ENCODE measurements at places on chromosomes 5 and 9. TPM values are rescaled to one million over a fixed set of nuclear protein-coding genes. Genes with fewer than 3 reads are reported as not detected.

Gene DOK3
- total RNA-seq, result 3.7 TPM

Gene OR1Q1
- total RNA-seq, result 1.1 TPM

Gene CCDC171
- total RNA-seq, result 2.1 TPM

Gene CDC20B
- not detected for total RNA-seq

Gene NRARP
- 2.5 TPM for total RNA-seq

Gene DDX4
- total RNA-seq, result not detected

Gene NDFIP1
- 123 TPM for total RNA-seq

Gene SLC34A1
- total RNA-seq, result 0.16 TPM

Gene FOXD4L3
- total RNA-seq, result 0.29 TPM

Gene CTNNAL1
- 4.4 TPM for total RNA-seq

Gene KIF24
- total RNA-seq, result 0.44 TPM

Gene GCNT1
- total RNA-seq, result 2.3 TPM

Gene VCAN
- total RNA-seq, result 0.39 TPM

Gene SLC34A3
- not detected for total RNA-seq

Gene PCDHGA7
- total RNA-seq, result 0.33 TPM

GRCh38 chr9:19946441-19947109 is 157.7 kb upstream of the SLC24A2 start:
- DNase-seq, result no peak

DNA sequence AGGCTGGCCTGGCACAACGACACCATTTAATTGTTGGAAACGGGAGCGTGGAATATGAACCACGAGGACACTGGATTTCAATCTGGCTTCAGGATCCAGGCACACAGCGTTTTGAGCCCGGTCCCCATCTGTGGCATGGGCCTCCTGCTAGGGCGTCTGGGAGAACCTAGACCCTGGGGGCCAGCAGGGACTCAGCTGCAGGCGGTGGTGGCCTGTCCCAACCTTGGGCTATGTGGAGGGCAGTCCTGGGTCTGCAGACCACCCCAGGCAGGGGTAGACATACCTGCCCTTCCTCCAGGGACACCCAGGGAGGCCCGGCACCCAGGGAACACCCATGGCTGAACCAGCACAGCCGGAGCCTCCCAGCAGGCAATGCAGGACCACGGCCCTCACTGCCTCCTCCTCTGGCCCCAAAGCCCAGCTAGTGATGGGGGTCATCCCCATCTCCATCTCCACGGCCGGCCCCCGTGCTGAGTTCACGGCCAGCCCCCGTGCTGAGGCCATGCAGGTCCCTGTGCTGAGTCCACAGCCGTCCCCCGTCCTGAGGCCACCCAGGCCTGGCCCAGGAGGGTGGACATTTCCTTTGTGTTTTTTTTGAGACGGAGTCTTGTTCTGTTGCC is 18.5 kb upstream of the UBAC1 start:
- no peak for DNase-seq

GRCh38 chr5:32311404-32312196 is 1.1 kb downstream of the MTMR12 start:
- no peak for DNase-seq

DNA sequence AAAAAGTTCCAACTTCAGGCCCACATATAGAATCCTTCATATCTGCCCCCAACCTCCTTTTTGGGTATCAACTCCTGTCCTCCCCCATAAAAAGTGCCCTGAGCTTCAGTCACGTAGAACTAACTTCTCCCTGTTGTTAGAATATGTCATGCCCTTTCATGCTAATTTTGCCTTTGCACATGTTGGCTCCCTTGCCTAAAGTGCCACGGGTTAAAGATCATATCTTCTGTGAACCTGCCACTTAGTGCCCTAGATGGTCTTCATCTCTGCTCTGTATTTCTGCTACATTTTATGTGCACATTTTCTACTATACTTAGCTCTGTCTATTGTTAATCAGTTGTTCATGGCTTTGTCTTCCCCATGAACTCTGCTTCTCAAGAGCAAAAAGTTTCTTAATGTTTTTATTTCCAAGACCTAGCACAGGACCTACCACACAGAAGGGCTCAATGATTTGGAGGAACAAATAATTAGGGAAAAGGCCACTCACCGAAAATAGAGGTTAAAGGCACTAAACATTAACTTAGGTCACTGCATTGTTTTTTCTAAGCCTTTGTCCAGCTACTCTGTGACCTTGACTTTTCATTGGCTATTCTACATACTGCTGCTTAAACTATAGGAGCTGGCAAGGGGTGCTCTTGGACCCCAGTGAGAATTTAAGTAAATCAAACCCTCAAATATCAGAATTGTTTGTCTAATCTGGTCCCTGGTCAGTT is 94.3 kb downstream of the ARSB start:
- DNase-seq, result no peak

DNA sequence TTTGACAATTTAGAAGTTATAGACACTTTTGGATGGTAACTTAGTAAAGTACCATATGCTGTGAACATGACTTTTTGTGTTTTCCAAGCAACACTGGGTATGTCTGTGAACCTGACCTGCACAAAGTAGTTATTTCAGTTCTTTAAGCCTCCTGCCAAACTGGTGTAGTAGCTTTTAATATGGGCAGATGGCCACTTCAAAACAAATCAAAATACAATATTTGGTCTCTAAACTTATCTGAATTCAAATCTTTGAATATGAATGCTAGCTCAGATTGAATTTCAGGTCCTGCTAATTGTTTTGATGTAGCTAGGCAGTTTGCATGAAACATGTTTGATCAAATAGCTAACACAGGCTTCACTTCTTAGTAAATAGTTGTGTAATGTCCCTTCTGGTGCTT is 1176.7 kb upstream of the CDH9 start:
- no peak for DNase-seq

DNA sequence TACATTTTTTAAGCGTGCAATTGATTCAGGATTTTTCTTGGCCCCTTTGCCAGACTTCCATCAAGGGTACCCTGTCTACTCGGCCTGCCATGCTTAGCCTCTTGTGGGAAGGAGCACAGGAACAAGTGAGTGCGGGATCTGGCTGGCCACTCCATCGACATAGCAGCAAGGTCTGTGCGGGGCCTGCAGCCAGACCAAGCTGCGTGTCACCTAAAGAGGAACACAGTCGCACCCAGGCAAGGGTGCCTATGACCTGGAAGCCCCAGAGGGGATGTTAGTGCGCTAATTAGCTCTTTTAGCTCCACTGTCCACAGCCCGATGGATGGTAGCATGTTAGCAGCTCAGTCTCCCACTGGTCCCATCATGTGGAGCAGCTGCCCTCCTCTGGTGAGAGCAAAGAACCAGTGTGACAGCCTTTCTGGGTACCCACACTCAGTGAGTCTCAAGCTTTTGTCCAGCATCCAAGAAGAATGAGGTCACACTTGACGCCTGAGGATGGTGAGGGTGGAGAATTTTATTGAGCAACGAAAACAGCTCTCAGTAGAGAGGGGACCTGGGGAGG is 38.7 kb downstream of the FTMT start:
- DNase-seq, result no peak

DNA sequence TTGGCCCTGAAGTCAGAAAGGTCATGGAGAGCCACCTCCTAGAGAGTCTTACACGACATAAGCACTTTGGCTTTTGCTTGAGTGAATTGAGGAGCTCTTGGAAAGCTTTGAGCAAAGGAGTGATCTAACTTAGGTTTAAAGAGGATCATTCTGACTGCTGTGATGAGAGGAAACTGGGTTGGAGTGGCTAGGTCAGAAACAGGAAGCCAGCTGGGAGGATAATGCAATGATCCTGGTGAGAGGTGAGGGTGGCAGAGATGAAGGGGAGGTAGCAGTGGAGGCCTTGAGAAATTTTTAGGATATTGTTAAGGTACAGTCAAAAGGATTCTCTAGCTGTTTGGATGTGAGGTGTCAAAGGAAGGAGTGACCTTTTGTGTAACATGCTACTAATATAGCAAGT is 32.2 kb upstream of the ROPN1L start:
- DNase-seq, result no peak

GRCh38 chr9:89597711-89598362 is 7.0 kb upstream of the GADD45G start:
- no peak for DNase-seq

DNA sequence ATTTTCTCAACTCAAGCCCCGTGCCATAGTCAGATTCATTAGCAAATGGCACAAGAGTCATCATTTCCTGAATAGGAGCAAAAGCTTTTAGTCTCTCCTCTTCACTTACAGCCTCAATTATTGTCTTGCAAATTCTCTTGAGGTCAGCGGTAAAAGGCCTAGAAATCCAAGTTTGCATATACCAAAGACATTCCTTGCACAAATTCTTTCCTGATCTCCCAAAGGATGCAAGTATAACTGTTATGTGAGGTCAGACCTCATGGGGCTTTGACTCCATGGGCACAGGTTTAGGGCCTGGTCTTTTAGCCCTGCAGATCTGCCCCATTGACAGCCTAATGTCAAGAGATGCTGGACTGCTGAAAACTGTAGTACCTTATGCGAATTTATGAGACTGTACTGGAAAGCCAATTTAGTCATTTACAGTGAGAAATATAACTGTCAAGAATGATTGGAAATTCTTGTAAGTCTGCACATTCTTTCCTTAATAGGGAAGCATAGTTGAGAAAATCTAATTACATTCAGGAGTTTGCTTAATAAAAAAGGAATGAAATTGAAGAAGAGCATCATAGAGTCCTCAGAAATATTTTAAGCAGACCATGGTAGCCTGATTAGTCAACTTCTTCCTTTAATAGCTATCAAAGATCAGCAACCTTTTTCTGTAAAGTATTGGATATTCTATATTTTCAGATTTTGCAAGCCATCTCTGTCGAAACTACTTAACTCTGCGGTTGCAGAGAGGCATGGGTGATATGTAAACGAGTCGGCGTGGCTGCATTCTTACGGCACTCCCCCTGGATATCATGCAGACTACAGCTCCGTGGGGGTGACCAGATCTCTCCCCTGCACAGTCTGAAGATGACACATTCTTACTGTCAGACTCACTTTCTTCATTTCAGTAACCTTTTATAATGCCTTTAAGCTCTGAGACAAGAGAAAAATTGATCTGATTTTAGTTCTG is 45.2 kb downstream of the GCNT4 start:
- DNase-seq, result no peak

GRCh38 chr5:2562036-2562435 is 189.4 kb downstream of the IRX2 start:
- no peak for DNase-seq

GRCh38 chr5:147360816-147361215 is 126.0 kb downstream of the STK32A start:
- no peak for DNase-seq

DNA sequence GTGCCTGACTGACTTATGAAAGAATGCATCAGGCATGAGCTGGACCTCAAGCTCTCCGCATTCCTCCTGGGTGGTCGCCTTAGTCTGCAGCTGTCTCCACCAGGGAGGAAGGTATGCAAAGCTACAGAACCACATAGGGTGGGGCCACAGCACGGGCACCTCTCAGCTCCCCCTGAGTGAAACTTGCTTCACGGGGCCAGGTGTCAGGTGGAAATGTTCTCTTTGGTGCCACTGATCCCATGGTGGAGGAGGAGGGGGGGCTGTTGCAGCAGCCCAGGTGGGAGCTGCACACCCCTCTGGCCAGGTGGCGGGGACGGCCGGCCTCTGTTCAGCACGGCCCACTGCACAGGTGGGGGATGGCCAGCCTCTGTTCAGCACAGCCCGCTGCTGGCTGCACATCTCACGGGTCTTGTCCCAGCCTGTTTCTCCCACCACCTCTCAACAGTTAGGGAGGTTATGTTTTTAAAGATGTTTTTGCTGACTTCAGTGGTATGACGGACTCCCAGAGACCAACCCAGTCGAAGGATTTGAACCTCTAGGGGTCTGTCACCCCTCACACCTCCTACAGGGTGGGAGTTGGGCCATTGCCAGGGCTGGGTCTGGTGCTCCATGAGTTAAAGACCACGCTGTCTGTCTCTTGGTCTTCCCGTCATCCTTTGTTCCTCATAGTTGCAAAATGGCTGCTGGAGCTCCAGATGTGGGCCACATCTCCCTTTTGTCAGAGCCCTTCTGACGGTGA is 34.3 kb downstream of the MRPL36 start:
- no peak for DNase-seq

DNA sequence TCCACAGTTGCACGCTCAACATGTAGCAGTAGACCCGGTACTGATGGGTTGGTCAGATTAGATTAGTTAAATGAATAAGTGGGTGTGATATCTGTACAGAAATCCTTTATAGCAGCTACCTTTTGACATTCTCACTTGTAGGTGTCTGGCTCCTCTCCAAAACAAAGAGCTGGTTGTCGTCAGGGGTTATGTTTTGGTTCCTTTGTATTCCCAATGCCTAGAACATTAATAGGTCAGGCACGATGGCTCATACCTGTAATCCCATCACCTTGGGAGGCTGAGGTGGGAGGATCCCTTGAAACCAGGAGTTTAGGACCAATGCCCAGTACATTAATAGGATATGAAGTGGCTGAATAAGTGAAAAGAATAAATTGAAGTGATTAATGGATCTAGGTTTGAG is 182.1 kb downstream of the SNCAIP start:
- no peak for DNase-seq

GRCh38 chr9:86406366-86406765 is 52.2 kb upstream of the TUT7 start:
- no peak for DNase-seq

DNA sequence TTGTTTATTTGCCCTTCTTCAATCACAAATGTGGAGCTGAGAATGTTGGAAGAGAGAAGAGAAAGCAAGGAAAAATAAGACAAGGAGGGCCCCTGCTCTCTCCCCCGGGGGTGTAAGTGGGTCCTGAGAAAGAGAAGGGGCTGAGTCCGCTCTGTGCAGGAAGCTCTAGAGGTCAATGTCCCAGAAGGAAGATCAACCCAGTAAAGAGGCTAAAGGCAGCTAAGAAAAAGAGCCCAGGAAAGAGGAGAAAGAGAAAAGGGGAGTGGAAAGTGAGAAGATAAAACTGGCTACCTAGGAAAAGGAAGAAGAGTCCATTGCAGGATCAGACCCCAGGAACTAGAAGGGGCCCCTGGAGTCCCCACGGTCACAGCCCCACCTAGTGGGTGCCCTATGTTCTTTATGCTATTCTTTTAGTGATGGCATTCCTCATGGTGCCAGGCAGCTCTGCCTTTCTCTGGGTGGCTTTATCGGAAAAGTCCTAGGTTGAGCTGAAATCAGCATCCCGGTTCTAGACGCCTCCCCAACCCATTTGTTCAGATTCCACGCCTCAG is 583.4 kb downstream of the ACTL7B start:
- DNase-seq, result no peak

- no peak for DNase-seq
Observed at GRCh38 chr9:127245637-127246164, 18.9 kb upstream of the GARNL3 start.

GRCh38 chr9:71303351-71303750 is 181.9 kb upstream of the TRPM3 start:
- no peak for DNase-seq

GRCh38 chr9:7542126-7542525 is 257.5 kb downstream of the DMAC1 start:
- DNase-seq, result no peak

DNA sequence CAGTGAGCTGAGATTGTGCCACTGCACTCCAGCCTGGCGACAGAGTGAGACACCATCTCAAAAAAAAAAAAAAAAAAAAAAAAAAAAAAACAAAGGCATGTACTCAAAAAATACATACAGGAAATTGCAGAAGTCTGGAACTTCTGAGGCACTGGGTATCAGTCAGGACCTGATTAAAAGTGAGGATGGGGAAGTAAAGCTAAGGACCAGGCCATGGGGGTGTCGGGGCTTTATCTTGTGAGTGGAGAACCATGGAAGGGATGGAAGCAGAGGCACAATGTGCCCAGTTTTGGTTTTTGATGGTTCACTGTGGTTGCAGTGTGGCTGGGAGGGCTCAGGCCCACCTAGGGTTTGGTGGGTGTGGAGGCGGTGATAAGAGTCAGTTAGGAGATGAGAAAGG is 212.7 kb upstream of the PIK3R1 start:
- no peak for DNase-seq

- no peak for DNase-seq
Observed at GRCh38 chr5:14882658-14883580, 11.3 kb upstream of the ANKH start.

GRCh38 chr9:88979791-88980190 is 11.5 kb upstream of the S1PR3 start:
- no peak for DNase-seq

Data from naive thymus-derived CD8-positive, alpha-beta T cell (primary cell).